Immature natural killer cell (primary cell): ENCODE measurements at places on chromosomes 13 and 19. TPM values are rescaled to one million over a fixed set of nuclear protein-coding genes. Genes with fewer than 3 reads are reported as not detected.

DNA sequence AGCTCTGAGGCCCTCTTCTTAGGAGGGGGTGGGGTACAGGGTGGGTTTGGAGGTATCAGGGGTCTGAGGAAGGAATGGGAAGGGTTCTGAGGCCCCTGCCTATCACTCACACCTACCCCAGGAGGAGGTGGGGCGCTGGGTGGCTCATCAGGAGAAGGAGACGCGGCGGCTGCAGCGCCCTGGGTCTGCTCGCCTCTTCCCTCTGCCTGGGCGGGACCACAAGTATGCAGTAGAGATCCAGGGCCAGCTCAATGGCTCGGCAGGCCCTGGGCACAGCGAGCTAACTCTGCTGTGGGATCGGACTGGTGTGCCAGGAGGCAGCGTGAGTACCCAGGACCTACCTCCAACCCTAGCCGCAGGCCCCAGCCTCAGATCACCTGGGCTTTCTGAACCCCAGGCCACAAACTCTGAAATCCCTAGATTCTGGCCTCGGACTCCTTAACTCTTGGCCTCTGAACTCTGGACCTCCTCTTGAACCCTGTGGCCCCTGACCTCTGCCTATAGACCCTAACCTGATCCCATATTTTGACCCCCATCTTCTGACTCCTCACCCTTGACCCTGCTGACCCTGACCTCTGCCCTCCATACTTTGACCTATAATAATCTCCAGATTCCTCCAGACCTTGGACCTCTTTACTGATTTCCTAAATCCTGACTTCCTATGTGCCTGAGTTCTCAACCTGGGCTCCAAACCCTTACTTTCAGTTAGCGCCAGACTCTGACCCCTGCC is 24.1 kb downstream of the MEGF8 start:
- no peak overlapping the region for H3K27ac ChIP-seq
- DNase-seq, result no peak
- H3K27me3 ChIP-seq, result peaks cover 1% of the 10 kb centered on the region
- H3K4me1 ChIP-seq, result no peaks in the 10 kb centered on the region
- H3K36me3 ChIP-seq, result peaks cover 9% of the 10 kb centered on the region
- no peak overlapping the region for H3K4me3 ChIP-seq

- no peak overlapping the region for H3K27ac ChIP-seq
- no peak for DNase-seq
- no peaks in the 10 kb centered on the region for H3K4me1 ChIP-seq
- H3K36me3 ChIP-seq, result no peaks in the 10 kb centered on the region
These were observed 1292.4 kb upstream of the MIR17HG start for GRCh38 chr13:90055121-90055520.

MAP3K10 gene
- not detected for polyA plus RNA-seq

DNA sequence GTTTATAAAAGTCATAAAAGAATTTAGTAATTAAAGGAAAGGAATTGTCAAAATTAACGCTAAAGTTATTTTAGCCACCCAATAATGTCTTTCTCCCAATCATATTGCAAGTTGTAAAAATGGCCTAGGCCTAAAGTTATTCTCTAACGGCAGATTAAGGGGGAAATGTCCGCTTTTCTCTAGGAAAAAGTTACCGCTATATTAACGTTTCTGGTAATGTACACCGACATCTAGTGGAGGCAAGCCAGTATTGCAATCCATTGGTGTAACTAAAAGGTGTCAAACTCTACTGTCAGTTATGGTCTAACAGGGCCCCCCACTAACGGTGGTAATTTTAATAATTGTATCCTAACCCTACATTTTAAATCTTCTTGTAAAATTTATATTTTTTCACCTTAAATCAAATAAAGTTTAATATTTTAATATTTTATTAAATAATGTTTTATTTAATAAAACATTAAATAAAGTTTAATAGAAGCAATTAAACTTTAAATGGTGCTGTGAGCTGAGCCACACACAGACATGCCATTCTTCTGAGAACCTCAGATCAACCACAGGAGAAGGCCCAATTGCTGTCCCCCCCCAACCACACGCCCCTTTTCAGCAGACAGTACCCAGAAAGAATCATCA is 35.9 kb upstream of the ZSCAN5A start:
- no peaks in the 10 kb centered on the region for H3K36me3 ChIP-seq
- no peaks in the 10 kb centered on the region for H3K27me3 ChIP-seq

HSD17B14 gene
- polyA plus RNA-seq, result not detected

CBARP gene
- polyA plus RNA-seq, result not detected

- H3K27me3 ChIP-seq, result peaks cover 3% of the 10 kb centered on the region
- DNase-seq, result peak; percentile 88
- H3K36me3 ChIP-seq, result no peaks in the 10 kb centered on the region
- peak overlapping the region; percentile 93 for H3K4me3 ChIP-seq
- H3K4me1 ChIP-seq, result peaks cover 34% of the 10 kb centered on the region
These were observed 61.7 kb downstream of the SERP2 start for GRCh38 chr13:44435142-44435918.

IRGC gene
- not detected for polyA plus RNA-seq

GRCh38 chr13:74904556-74904955 is 577.4 kb downstream of the TBC1D4 start:
- H3K4me1 ChIP-seq, result peaks cover 6% of the 10 kb centered on the region
- H3K4me3 ChIP-seq, result no peak overlapping the region
- no peak overlapping the region for H3K27ac ChIP-seq
- H3K36me3 ChIP-seq, result peaks cover 4% of the 10 kb centered on the region
- peaks cover 3% of the 10 kb centered on the region for H3K27me3 ChIP-seq

GRCh38 chr19:46515879-46516350 is 20.2 kb upstream of the PNMA8B start:
- DNase-seq, result no peak
- H3K4me3 ChIP-seq, result no peak overlapping the region
- no peaks in the 10 kb centered on the region for H3K4me1 ChIP-seq
- H3K27me3 ChIP-seq, result peaks cover 11% of the 10 kb centered on the region
- H3K27ac ChIP-seq, result no peak overlapping the region

GRCh38 chr19:34241513-34242337 is 12.6 kb upstream of the GARRE1 start:
- no peaks in the 10 kb centered on the region for H3K27me3 ChIP-seq
- no peak overlapping the region for H3K27ac ChIP-seq
- no peaks in the 10 kb centered on the region for H3K36me3 ChIP-seq
- H3K4me1 ChIP-seq, result peaks cover 3% of the 10 kb centered on the region

GRCh38 chr19:43812688-43813087 is 10.4 kb upstream of the LYPD5 start:
- H3K27me3 ChIP-seq, result peaks cover 2% of the 10 kb centered on the region
- no peak overlapping the region for H3K4me3 ChIP-seq
- no peak overlapping the region for H3K27ac ChIP-seq
- no peak for DNase-seq

- H3K27ac ChIP-seq, result no peak overlapping the region
- H3K27me3 ChIP-seq, result peaks cover 6% of the 10 kb centered on the region
- H3K4me1 ChIP-seq, result no peaks in the 10 kb centered on the region
These were observed 137.4 kb downstream of the SPRY2 start for GRCh38 chr13:80203496-80203895.

- H3K27me3 ChIP-seq, result peaks cover 15% of the 10 kb centered on the region
- H3K4me3 ChIP-seq, result no peak overlapping the region
- peaks cover 6% of the 10 kb centered on the region for H3K4me1 ChIP-seq
- DNase-seq, result no peak
- H3K27ac ChIP-seq, result no peak overlapping the region
These were observed 6.4 kb upstream of the PDE4C start for GRCh38 chr19:18232540-18233223.

ZNF729 gene
- not detected for polyA plus RNA-seq

DNA sequence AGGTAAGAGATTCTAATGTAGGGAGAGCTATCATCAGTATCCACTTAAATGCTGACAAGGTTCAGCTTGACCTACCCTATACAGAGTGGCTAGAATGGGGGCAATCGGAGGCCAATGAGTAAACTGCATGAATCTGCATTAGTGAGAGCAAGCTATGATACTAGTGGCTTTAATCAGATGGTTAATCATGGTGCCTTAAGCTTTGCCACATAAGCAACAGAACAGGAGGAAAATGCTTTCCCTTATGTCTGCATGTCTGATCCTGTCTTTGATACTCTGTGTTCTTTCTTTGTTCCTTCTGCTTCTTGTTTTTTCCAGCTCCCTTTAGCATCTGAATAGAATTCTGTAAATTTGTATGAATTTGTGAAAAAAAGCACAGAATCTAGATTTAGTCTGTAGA is 91.1 kb downstream of the WDFY2 start:
- no peaks in the 10 kb centered on the region for H3K27me3 ChIP-seq
- no peak for DNase-seq
- peaks cover 36% of the 10 kb centered on the region for H3K4me1 ChIP-seq

GRCh38 chr13:79908381-79908780 is 427.4 kb downstream of the NDFIP2 start:
- no peaks in the 10 kb centered on the region for H3K4me1 ChIP-seq
- H3K27ac ChIP-seq, result no peak overlapping the region
- H3K36me3 ChIP-seq, result no peaks in the 10 kb centered on the region

DNA sequence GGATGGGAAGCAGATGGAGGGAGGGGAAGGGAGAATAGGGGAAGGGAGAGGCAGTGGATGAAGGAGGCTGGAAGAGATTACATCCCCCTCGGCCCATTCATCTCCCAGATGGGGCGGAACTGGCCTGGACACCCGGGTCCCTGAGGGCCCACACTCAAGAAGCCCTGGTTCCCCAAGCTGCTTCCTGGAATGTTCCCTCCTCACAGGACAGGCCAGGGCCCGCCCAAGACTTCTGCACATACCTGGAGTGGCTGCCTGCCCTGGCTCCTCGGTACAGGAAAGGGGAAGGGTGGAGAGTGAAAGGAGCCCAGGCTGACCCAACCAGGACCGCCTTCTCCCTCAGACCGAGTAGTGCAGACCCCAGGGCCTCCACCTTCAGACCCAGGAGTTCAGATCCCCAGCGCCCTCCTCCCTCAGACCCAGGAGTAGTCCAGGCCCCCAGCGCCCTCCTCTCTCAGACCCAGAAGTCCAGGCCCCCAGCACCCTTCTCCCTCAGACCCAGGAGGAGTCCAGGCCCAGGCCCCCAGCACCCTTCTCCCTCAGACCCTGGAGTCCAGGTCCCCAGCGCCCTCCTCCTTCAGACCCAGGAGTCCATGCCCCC is 489 bp downstream of the NTF4 start:
- H3K27me3 ChIP-seq, result peaks cover 12% of the 10 kb centered on the region
- H3K36me3 ChIP-seq, result no peaks in the 10 kb centered on the region
- H3K4me3 ChIP-seq, result no peak overlapping the region
- no peak for DNase-seq

DNA sequence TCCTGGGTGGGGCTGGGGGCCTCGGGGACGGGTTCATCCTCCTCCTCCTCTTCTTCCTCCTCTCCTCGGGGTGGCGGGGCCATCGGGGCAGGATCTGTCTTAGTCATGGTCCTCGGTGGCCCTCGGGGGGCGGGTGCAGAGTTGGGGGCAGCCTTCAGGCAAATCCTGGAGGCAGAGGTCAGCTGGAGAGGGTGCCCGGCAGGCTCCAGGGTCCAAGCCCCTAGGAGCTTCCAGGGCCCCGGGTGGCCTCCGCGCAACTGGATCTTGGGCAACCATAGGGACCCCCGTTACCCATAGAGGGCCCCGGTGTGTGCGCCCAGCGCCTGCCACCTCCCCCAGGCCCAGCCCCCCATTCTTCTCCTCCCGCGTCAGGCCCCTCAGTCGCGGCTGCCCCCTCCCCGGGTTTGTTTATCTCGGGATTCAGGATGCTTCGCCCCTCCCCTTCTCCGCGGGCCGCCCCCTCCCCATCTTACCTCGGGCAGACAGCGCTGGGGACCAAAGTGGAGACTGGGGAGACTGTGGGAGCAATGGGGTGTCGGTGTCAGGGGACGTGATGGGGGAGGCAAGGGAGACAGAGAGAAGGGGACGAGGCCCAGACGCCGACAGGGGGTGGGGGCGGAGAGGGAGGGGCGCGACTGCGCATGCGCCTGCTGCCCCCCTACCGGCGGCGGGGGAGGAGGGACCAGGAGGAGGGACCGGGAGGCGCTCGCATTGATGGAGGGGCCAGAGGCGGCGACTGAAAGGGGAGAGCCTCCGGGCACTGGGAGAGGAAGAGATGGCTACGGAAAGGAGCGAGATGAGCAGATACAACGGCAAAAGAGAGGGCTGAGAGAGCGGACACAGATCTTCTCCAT is at the start of gene CLIP3:
Gene CLIP3, minus strand, starts transcription at position 623 of the 854 bp plus-strand sequence. Its CDS starts 516 bp downstream, at position 107.
- H3K36me3 ChIP-seq, result peaks cover 5% of the 10 kb centered on the region
- no peak within 1 kb of the TSS for H3K27ac ChIP-seq
- no peaks in the 10 kb centered on the region for H3K27me3 ChIP-seq

DNA sequence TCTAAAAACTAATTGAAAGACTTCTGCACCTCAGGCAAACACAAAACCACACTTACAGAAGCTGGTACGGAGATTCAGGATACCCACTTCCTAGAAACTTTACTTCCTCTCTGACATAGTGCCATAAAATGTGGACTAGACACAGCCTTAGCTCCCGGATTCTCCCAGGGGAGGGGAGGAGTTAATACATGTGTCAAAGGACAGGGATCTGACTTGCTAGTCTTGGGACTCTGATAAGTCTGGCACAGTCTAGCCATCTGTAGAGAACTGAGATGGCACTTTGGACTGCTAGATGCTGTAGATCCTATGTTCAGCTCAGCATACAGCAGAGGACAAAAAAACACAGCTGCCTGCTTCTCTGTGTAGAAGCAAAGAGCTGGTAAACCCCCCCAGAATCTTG is 769.8 kb upstream of the MIR17HG start:
- no peak for DNase-seq
- H3K36me3 ChIP-seq, result no peaks in the 10 kb centered on the region
- no peak overlapping the region for H3K27ac ChIP-seq

GRCh38 chr13:63851526-63851925 is 2435.9 kb upstream of the PCDH20 start:
- H3K27me3 ChIP-seq, result no peaks in the 10 kb centered on the region
- no peaks in the 10 kb centered on the region for H3K4me1 ChIP-seq
- H3K27ac ChIP-seq, result no peak overlapping the region
- H3K4me3 ChIP-seq, result no peak overlapping the region

GRCh38 chr13:41306271-41307145 is 4.6 kb upstream of the NAA16 start:
- peaks cover 7% of the 10 kb centered on the region for H3K4me1 ChIP-seq
- peaks cover 3% of the 10 kb centered on the region for H3K36me3 ChIP-seq
- no peak overlapping the region for H3K4me3 ChIP-seq
- H3K27ac ChIP-seq, result no peak overlapping the region
- H3K27me3 ChIP-seq, result peaks cover 5% of the 10 kb centered on the region
- DNase-seq, result no peak

NOVA2 gene
- not detected for polyA plus RNA-seq

CGB7 gene
- not detected for polyA plus RNA-seq

GRCh38 chr13:50126993-50127725 is 111.9 kb downstream of the KCNRG start:
- peaks cover 67% of the 10 kb centered on the region for H3K27me3 ChIP-seq
- peaks cover 65% of the 10 kb centered on the region for H3K4me1 ChIP-seq
- peak overlapping the region; percentile 91 for H3K27ac ChIP-seq
- peak overlapping the region; percentile 92 for H3K4me3 ChIP-seq

DNA sequence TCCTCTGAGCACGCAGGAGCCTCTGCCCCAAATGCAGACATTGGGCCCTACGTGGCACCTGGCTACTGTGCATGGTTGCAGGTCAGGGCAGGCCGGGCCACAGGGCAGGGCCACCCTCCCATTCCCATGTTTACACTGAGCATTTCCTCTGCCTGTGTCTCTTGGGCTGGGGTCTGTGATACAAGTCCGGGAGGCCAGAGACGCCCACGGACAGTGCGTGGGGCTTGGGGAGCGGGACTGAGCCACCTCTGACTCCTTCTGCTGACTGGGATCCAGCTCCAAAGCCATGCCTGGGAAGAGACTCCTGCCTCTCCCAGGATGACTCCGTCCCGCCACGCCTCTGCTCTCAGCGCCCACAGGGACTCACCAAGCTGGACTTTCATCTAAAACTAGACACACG is 18.8 kb downstream of the GAS6 start:
- peak overlapping the region; percentile 46 for H3K4me3 ChIP-seq
- no peak overlapping the region for H3K27ac ChIP-seq
- H3K4me1 ChIP-seq, result peaks cover 49% of the 10 kb centered on the region

SHISA7 gene
- not detected for polyA plus RNA-seq

PLEKHF1 gene
- 141 TPM for polyA plus RNA-seq

GRCh38 chr13:29222458-29222857 is 373.0 kb downstream of the SLC7A1 start:
- H3K4me1 ChIP-seq, result no peaks in the 10 kb centered on the region
- H3K27ac ChIP-seq, result no peak overlapping the region
- no peak overlapping the region for H3K4me3 ChIP-seq
- no peak for DNase-seq

ZNF492 gene
- polyA plus RNA-seq, result 0.05 TPM

PLK5 gene
- not detected for polyA plus RNA-seq
